IMR-90 (cell line): ENCODE measurements at places on chromosomes 1 and 21.

DNA sequence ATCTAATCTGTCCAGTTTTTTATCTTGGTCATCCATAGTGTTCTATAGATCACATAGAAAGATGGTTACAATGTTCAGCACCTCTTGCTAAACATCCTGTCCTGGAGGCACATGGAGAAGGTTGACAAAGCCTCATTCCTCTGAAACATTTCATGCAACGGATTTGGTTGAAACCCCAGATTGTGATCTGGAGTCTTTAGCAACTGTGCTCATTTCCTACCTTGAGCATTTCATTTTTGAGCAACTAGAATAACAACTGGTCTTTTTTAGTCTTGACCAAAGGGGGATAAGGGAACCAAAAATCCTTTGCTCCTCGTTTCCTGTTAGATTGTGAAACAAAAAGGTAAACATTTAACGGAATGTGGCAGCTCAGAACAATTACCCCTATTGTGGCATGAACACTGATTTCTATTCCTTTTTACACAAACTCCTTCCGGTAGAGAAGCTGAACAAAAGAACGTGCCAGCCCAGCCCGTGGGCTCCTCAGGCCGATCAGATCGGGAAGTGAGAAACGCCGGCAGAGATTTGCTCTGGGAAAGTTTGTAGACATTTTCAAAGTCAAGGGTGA, 94.7 kb upstream of the ERRFI1 start:
- peak; percentile 34 for DNase-seq

- DNase-seq: peak; percentile 70
Observed at GRCh38 chr1:224067621-224068457, 46.1 kb upstream of the FBXO28 start.

GRCh38 chr1:34479731-34480130, 275.1 kb upstream of the GJB5 start:
- no peak for DNase-seq

DNA sequence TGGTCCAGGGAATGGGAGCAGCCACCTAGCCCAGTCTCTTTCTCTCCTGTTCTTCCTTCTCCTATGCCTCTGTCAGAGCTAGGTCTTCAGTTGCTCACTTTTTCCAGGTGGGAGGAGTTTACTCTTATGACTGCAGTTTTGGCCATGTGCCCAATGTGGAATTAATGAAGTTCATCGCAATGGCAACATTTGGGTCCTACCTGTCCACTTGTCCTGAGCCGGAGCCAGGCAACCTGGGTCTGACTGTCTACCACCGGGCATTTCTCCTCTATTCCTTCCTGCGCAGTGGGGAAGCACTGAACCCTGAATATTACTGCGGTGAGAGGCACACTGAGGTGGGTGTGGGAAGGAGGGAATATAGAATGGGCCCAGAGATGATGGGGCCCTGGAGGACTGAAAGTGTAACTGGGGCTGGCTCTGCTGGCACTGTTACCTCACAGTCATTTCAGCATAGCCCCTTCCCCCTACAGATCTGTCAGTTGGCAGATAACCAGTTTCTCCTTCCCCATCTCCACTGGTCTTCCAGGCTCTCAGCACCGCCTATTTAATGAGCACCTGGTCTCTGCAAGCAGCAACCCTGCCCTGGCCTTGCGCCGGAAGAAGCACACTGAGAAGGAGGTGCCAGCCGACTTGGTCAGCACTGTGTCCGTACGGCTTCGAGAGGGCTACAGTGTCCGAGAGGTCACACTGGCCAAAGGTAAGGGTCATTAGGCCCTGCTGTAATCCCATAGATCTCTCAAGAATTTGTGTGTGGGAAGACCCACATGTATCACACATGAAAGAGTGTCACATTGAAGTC, 30.1 kb downstream of the SZT2 start:
- no peak for DNase-seq

- peak; percentile 10 for DNase-seq
Observed at GRCh38 chr1:88145752-88146151, 538.3 kb upstream of the PKN2 start.
